ENCODE measurements at places on chromosomes 1 and 21.

DNA sequence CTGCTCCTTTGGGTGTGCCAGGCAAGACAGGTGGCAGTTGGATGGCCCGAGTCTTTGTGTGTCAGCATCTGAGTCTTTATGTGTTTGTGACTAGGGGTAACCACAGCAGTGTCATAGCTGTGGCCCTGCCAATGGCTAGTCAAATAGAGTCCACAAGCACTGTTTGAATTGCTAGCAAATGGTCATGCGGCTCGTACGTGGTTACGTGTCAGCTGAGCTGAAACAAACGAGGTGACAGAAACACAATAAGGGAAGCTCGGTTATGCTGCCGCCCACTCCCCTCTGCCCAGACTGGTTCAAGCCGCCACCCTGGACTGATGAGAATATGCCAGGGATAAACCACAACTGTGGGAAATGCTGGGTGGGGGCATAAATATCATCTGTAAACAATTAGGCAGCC lies 174.3 kb upstream of the LMO4 start:
- DNase-seq, result no peak

DNA sequence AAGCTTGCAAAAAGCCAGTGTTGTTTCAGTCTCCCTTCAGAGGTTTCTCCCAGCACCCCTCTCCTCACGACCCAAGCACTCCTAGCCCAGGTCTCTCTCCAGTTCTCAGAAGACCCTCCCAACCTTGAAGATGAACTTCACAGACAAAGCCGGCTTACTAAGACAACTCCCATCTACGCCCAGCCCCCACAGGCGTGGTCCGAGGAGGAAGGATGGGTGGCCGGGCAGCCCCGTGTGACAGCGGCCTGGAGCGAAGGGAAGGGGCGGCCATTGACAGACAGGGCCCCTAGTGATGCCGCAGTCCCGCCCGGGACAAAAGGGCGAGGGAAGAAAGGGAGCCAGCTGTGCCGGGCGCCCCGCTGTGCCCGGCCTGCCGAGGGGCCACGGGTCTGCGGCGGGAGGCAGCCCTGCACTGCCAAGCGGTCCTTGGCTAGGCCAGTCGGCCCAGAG lies 6.9 kb downstream of the PAX7 start:
- DNase-seq, result no peak

GRCh38 chr1:117124661-117125060 lies 3.1 kb upstream of the TRIM45 start:
- DNase-seq, result no peak

GRCh38 chr1:234316937-234317336 lies 56.3 kb upstream of the COA6 start:
- DNase-seq, result no peak

GRCh38 chr1:92945748-92946270 lies 15.5 kb downstream of the DIPK1A start:
- no peak for DNase-seq

- DNase-seq, result no peak
These were observed 120.0 kb upstream of the ZNF644 start for GRCh38 chr1:91141858-91142257.

- no peak for DNase-seq
These were observed 489.3 kb downstream of the MATN1 start for GRCh38 chr1:30234091-30234490.

GRCh38 chr1:220431554-220432239 lies 96.2 kb upstream of the MARK1 start:
- DNase-seq, result no peak

- DNase-seq, result peak; percentile 38
These were observed 914 bp upstream of the ADGRB2 start for GRCh38 chr1:31765041-31765467.

- DNase-seq, result no peak
These were observed 24.2 kb upstream of the NPPB start for GRCh38 chr1:11882814-11883538.

DNA sequence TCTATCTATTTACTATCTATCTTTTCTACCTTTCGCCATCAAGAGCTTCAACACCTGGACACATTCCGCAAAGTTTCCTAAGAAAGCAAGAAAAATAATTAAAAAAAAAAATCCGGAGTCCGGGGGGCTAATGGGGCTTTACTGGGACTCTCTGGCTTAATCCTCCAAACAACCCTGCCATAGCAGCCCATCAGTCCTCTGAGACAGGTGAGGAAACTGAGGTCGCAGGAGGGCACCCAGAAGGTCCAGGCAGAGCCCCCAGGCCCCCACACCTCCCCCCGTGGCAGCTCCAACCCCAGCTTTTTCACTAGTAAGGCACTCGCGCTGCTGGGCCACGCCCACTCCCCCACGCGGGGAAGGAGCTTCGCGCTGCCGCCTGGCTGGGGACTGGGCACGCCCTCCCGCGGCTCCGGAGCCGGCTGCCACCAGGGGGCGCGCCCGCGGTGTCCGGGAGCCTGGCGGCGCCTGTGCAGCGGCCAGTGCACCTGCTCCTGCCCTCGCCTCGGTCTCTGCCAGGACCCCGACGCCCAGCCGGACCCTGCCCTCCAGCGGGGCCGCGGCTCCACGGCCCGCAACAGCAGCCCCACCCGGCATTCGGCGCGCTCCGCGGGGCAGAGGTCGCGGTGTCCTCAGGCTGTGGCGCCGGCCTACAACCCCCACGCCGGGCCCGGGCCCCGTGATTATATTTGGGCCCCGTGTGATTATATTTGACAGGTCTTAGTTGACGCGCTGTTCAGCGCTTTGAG lies 54.1 kb upstream of the SAMD11 start:
- peak; percentile 73 for DNase-seq

- no peak for DNase-seq
These were observed 32.8 kb upstream of the ABCD3 start for GRCh38 chr1:94385308-94385929.

DNA sequence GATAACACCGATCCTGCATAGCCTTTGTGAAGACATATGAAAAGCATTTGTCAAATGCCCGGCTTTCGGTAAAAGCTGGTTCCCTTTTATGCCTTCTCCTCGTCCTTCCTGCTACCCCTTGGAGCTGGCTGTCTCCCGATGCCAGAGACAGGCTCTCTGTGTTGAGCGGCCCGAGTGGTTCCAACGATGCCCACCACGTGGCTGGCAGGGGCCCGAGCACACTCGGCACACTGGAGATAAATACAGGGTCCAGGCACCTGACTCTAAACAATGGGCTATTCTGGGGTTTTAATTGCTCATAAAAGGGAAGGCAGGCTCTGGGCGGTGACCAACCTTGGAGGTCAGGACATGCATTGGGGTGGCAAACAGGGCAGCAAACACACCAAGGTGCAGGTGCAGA lies 207.1 kb downstream of the HIVEP3 start:
- no peak for DNase-seq

GRCh38 chr1:41342774-41343355 lies 18.4 kb upstream of the FOXO6 start:
- no peak for DNase-seq

- no peak for DNase-seq
These were observed 13.4 kb upstream of the PEF1 start for GRCh38 chr1:31657972-31658510.

DNA sequence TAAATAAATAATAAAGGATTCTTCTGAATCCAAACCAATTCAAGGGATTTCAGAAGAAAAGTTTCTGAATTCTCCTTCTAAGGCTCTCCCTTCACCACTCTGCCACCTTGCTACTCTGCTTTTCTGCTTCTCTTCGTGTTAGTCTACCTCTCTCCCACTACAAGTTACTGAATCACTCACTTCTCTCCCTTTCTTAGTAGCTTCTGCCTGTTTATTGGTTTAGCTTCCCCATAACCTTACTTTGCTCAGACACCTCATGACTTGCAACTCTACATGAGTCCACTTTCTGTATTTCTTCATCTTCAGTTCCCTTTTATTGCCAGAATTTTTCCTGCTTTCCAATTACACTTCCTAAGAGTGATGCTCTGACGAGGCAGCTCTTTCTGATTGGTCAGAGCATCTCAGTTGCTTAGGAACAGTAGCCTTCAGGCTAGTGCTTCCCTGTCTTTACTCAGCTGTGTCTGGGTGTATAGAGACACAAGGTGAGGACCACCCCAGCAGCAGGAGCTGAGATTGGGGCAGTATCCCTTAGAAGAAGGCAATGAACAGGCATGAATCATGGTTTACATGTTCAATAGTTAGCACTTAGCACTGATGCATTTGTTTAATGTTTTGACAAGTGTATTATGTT lies 144.6 kb downstream of the SLC30A10 start:
- DNase-seq, result no peak

DNA sequence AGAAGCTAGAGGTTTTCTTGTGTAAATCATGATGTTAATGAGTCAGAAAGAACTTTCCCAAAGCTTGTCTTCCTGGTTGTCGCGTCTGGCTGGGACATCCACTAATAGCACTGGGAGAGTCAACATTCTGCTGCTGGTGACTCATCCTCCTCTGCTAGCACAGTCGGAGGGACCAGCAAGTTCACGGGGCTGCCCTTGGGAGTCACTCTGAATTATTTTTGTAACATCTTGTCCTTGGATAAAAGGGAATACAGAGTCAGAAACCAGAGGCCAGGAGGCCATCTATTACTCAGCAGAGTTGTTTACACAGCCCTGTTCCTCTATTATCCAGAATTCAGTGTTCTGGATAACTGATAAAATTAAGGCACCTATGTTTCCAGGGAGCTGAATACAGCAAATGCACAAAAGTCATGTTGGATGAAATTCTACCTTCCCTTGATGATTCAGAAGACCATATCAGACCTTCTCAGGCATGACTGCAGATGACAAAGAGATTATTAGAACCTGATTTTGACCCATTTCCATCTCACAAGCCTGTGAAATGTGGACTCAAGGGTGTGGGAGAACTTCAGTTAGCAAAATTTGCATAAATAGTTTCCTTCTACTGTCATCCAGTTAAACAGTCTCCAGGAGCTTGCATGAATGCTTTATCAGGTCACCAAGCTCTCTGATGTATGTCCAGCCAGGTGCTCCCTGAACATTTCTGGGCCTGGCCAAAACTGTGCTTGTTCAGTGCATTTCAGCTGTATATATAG lies 68.1 kb downstream of the JAK1 start:
- peak; percentile 99 for DNase-seq

DNA sequence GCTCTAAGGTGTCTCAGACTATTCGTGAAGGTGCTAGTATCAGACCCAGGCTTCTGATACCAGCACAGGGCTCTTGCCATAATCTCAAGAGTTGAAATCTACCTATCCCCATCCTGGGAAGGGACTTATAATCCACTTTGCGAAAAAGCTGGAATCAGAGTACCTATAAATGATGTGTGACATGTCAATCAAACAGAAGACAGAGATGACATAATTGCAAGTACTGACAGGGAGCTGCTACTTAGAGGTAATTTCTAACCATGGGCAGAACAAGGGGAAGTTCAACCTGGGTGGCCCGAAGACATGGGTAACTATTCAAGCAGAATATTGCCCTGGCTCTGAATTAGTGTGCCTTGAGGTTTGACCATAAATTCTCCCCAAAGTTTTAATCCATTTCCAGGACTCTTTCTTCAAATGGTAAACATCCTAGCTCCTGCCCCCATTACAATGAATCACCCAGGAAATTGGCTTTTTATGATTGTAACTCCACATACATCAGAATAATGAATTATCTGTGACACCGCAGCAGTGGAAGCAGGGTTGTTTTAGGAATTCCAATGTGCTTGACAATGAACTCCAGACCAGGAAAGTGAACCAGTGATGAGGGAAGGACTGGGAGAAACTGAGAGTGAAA lies 37.2 kb downstream of the KANK4 start:
- DNase-seq, result peak; percentile 45

GRCh38 chr1:27885621-27886352 lies 13.4 kb downstream of the THEMIS2 start:
- no peak for DNase-seq

- peak; percentile 48 for DNase-seq
These were observed 17.2 kb downstream of the CC2D1B start for GRCh38 chr1:52348704-52349300.

GRCh38 chr1:30120245-30121000 lies 603.0 kb downstream of the MATN1 start:
- no peak for DNase-seq

- no peak for DNase-seq
These were observed 1278.3 kb downstream of the AMY1C start for GRCh38 chr1:105027838-105028471.

- peak; percentile 70 for DNase-seq
These were observed 1.0 kb downstream of the BTG2 start for GRCh38 chr1:203306089-203306964.

DNA sequence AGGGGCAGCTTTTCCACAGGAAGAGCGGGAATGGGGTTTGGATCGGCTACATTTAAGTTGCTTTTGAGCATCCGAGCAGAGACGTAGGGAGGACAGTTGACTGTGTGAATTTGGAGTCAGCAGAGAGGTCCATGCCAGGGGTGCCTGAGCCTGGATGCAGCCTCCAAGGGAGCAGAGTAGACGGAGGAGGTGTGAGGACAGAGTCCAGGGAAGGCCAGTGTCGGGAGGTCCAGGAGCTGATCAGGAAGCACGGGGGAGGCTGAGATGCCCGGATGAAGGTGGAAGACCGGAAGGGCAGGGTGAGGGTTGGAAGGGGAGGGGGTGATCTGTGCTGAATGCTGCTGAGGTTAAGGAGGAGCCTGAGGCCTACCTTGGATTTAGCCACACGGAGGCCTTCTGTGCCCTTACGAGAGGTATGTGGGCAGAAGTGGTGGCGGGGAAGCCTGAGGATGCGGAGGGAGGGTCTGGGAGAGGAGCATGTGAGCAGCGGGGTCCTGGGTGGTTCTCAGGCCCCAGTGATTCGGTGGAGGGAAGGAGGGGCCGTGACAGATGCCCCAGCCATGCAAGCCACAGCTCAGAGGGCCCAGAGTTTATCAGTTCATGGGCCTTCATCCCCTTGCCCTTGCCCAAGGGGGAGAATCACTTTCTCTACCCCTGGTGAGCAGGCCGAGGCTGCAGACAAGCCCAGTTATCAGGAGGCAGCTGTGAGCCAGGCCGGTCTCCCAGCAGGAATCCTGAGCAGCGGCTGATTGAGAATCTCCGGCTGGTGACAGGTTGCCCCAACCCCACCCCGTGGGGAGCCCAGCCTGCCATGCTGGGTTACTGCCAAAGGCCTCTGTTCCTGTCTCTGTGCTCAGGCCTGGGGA lies 54.0 kb upstream of the ACTL8 start:
- no peak for DNase-seq

GRCh38 chr1:116850436-116850835 lies 59.3 kb upstream of the PTGFRN start:
- DNase-seq, result no peak

DNA sequence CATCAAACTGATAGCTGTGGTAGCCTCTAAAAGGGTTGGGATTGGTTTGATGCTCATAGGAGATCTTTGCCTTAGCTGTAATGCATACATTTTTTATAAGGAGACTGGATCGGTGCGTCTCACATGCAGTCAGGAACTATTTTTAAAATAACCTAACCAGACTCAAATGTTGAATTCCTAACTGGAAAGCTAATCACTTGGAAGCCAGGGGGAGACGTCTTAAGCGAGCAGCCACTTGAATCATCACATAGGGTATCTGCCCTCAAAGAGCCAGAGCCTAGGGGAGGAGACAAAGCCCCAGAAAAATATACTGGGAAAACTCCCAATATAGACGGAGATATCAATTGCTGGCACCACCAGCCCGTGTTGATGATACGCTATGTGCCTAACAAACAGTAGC lies 61.7 kb upstream of the PUM1 start:
- peak; percentile 74 for DNase-seq

DNA sequence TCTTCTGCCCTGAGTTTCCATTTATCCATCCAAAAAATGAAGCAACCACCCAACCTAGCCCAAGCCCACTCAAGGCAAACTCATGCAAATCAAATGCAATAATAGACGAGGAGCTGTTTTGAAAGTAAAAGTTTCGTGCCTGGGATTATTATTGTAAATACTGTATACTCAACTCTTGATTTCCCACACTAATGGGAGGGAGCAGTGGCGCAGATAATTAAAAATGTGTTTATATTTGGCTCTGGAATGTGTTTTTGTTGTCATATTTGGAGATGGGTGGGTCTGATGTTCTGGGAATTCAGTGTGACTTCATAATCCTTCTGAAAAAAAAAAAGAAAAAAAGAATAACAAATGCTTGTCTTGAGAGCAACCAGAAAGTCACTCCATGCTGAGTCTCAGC lies 52.5 kb downstream of the KLHDC7A start:
- no peak for DNase-seq
